ENCODE measurements at places on chromosomes 1 and 21. TPM values are rescaled to one million over a fixed set of nuclear protein-coding genes. Genes with fewer than 3 reads are reported as not detected.

The SAMSN1 gene
- 1.2 TPM for polyA plus RNA-seq

- DNase-seq = no peak
Measured at GRCh38 chr1:63772201-63772600, 1.6 kb upstream of the ROR1 start.

DNA sequence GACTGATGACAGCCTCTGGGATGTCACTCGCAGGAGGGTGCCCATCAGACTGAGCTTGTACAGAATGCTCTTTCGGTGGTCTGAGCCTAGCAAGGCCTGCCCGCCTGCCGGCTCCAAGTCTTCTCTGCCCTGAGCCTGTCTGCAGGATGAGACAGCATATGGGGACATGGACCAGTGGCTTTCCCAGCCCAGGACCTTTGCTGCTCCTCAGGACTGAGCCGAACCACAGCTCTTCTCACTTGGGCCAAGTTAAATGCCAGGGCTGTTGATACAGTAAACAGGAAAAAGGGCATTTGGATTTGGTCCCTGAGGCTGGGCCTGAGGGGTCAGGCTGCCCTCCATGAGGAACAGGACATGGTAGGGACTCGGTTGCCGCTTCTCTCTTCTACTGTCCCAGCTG lies 64.3 kb upstream of the EPS8L3 start:
- DNase-seq = no peak

DNA sequence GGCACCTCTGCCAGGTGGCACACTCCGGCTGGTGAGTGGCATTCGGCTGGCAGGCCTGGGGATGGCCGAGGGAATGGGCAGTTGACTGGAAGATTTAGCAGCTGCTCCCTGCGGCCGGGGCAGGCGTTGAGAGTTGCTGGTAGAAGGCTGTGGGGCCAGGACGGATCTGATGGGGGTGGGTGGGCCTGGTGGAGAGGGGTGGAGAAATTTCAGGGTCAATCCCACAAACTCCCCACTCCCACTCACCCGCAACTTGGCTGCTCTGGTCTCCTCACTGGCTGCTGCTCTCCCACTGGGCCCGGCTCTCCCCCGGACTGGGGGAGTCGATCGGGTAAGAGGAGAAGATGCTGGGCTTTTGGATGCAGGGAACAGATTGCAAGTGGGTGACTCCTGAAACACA lies 2.1 kb downstream of the PSRC1 start:
- DNase-seq = no peak

The CYP4A22 gene
- not detected for polyA plus RNA-seq
